ENCODE measurements at places on chromosomes 7 and 10.

- DNase-seq, result no peak
Measured at GRCh38 chr10:24571870-24572450, 151.7 kb downstream of the ARHGAP21 start.

GRCh38 chr10:126014309-126014708, 117.9 kb downstream of the FANK1 start:
- DNase-seq, result no peak

- no peak for DNase-seq
Measured at GRCh38 chr10:34699904-34700517, 115.1 kb downstream of the PARD3 start.

DNA sequence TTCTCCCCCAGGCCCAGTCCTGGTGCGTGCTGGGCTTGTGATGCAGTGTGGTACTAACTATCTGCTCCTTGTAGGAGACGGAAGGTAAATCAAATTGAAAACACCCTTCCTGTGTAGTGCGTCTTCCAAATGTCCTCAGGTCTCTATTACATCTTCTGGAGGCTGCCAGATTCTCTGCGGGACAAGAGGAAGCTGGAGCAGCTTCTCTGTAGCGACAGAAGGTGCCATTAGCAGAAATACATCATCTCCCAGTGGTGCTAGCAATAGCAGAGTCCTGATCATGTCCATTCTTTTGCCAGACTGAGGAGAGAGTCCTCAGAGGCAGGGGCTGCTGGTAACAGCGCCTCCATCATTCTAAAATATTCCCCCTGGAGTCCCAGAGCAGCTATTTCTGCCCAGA, 675.2 kb downstream of the LRMDA start:
- no peak for DNase-seq

GRCh38 chr10:88163572-88163971, 300.1 kb downstream of the PTEN start:
- no peak for DNase-seq

DNA sequence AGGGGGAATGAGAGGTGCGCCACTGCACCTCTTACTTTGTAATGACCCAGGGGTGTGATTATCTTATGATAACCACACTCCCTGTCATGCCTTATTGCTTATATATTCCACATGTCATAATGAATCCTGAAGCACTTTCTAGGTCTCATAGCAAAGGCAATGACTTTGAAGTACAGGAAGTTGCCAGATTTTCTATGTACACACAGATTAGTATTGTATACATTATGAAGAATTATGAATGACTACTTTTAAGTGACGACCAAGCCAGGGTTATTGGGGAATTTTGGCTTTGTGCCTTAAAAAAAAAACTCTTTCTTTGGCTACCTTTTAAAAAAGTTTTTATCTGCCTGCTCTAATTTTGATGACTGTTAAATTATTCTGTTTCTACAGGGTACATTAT, 269.6 kb downstream of the MDFIC start:
- no peak for DNase-seq

DNA sequence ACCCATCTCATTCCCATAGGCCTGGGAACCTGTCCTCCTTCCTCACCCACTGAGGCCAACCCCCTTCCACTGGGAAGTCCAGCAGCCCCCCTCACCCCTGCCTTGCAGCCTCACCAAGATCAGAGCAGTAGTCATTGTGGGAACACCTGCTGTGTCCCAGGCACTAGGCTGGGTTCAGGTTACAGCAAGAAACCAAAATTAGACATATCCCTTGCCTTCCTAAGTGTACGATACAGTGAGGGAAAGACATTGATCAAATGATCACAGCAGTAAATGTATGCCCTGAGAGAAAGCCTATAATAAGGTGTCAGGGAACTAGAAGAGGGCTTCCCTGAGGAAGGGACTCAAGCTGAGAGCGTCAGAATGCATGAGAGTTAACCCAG, 17.0 kb upstream of the C10orf105 start:
- no peak for DNase-seq

DNA sequence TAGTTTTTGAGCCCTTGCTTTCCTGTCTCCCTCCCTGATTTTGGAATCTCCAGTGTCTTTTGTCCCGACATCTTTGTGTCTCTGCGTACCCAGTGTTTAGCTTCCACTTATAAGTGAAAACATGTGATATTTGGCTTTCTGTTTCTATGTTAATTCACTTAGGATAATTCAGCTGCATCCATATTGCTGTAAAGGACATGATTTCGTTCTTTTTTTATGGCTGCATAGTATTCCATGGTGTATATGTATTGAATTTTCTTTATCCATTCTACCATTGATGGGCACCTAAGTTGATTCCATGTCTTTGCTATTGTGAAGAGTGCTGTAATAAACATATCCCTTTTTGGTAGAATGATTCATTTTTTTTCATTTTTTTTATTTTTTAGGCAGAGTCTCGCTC, 48.3 kb downstream of the ADK start:
- no peak for DNase-seq

GRCh38 chr7:7178081-7178480, 4.3 kb upstream of the C1GALT1 start:
- no peak for DNase-seq

DNA sequence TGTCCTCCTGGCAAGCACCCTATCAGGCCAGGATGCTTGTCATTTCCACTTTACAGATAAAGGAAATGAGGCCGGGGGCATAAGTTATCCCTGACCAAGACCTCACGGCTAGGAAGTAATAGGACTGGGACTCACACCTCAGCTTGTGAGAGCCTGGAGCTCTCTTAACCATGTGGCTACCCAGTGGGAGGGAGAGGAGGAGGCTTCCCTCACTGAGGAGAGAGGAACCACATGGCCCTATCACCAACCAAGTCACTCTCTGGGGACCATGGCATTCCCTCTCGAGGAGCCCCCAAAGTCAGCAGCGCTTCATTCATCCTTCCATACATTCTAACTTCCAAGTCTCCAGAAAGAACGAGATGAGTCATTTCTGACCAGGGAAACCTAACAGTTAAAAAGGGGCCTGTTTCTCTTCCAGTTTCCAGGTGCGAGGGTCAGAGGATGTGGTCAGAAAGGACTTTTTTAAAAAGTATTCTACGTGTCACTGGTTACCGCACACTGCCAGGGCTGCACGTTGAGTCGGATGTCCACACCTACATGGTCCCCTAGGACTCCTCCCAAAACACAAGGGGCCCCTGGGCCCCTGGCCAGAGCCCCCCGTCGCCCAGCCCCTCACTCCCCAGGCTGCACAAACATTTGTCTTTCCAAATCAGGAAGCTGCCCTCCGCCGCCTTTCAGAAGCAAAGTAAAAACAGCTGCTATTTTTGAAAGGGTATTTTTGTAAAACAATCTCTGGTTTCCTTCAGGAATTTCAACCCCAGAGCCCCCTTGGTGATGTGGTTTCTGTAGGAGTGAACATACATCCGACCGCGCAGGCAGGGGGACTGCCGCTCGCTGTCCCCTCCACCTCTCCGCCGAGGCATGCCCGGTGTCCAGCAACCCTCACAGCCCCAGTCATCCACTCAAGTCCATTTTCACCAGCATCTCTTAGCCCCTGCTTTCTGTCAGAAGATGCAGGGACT, 128.2 kb upstream of the CHST15 start:
- DNase-seq, result no peak

GRCh38 chr10:23693925-23694324, 255.1 kb downstream of the OTUD1 start:
- DNase-seq, result no peak

DNA sequence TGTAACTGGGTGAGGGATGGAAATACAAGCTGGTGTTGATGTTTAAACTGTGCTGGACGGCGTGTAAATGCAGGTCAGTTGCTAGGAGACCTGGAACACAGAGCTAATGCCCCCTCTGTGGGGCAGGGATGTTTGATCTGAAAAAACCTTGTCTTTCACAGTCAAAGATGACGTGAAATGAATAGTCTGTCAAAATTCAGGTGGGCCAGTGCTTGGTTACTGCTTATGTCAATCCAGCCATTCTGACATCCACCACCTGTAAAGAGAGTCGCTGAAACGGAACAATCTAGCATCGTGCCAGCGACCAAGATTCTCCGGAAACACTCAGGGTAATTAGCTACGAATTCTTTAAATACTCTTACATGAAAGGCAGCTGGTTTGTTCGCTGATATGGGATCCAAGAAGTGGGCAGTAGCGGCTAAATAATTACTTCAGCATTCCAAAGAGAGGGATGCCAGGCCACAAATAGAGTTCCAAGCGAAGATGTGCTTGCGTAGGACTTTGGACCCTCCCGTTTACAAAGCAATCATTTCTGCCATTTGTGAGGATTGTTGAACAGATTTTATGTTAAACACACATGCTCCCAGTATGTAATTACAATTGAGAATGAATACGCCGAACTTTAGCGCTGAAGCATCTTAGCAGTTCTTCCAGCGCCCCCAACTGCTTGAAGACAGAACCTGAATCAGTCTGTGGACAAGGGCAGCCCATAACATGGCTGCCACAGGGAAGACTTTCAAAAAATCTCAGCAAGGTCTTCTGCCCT, 7.3 kb upstream of the ASB4 start:
- DNase-seq, result no peak

DNA sequence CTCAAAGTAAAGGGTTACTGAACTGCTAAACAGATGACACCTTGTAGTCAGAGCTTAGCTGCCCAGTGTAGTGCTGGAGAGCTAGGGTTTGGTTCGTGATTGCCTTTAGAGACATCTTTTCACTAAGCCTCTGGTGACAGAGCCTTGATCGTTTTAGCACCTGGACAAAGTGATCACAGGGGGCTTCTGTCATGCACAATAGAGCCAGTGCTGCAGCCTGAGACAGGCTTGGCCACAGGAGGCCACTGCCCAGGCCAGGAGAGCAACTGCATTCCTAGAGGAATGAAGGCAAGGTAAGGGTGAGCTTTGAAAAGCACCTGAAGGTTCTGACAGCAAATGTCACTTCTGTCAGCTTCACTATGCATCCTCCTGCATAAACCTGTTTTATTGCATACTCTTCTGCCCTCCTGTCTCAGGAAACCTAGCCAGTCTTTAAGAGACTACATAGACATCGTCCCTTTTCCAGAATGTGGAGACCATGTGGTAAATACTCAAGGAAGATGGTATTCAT, 122.9 kb downstream of the NPY start:
- no peak for DNase-seq

DNA sequence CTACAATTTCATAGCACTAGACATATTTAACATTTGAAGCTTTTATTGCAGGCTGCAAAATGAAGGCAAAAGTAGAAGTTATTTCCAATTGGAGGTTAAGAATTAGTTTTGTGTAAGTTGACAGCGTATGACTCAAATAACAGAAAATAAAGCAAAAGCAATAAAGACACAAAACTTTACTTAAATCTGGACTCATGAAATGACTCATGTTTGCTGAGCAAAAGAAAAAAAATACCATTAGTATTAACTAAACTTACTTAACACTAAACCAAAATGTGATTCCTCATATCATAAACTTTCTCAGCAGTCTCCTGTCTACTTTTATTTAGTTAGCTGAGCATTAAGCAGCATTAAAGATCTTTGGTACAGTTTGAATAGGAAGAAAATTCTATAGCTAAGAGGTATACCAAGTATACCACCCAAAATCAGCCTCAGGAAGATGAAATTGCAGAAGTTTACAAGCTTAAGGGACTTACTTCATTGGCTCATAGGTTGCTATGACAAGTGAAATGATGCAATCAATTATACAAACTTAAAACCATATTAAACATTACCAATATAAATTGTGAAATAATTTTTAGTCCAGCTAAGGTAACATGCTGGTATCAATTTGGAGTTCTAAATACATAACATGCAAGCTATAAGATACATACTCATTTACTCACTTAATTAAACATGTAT, 1131.4 kb downstream of the XPNPEP1 start:
- no peak for DNase-seq

GRCh38 chr10:43197834-43198681, 59.8 kb downstream of the CSGALNACT2 start:
- DNase-seq, result no peak

- DNase-seq, result no peak
Measured at GRCh38 chr10:4437791-4438190, 388.2 kb upstream of the AKR1E2 start.

DNA sequence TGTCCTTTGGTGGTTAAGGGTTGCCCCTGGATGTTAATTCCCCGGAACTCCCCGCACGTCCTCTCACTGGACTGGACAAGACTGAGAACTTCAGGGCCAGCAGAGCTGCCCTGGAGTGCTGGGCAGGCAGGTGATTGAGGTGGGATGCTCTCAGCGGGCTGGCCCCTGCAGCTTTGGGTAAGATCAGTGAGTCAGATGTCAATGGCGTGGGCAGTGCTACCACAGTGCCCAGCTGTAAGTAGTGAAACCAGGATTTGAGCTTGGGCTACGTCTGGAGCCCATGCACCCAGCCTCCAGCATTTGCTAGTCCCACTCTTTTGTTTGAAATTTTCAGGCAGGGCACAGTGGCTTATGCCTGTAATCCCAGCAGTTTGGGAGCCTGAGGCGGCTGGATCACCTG, 6.7 kb upstream of the SEPHS1 start:
- DNase-seq, result no peak

- no peak for DNase-seq
Measured at GRCh38 chr10:128898133-128898915, 568.7 kb upstream of the MGMT start.

DNA sequence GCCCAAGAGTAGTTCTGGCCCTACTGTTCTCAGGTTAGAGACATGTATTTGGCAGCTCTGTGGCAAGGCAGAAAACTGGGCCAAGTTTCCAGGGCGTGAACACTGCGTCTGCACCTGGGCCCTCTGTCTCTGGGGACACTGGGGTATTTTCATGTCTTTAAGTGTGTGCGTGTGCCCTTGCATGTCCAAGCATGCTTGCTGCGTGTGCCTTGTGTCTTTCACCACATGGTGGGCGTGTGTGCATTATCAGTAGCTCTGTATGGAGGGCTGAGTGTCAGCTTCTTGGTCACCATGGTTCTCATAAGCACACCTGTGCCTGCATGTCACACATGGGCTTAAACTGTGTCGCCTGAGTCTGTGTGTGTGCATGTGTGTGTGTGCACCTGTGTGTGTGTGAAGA, 69.3 kb downstream of the HIPK2 start:
- DNase-seq, result no peak

- DNase-seq, result no peak
Measured at GRCh38 chr10:72077275-72077990, 10.9 kb downstream of the SPOCK2 start.

DNA sequence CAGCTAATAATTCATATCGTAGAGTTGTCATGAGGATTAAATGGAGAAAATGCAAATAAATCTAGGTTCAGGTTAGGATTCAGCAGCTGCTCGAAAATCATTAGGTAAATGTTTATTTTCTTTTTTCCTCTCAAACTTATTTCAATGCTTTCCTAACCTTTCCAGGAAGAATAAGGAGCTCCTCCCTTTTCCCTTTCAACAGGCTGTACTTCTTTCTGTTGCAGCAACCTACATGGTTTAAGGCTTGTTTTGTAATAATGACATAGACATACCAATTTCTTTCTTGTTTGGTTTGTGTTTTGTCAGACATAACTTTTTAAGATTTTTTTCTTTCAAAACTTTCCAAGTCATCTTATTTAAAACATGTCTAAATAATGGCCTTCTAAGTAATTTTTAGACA, 18.2 kb downstream of the GPR141 start:
- DNase-seq, result no peak

DNA sequence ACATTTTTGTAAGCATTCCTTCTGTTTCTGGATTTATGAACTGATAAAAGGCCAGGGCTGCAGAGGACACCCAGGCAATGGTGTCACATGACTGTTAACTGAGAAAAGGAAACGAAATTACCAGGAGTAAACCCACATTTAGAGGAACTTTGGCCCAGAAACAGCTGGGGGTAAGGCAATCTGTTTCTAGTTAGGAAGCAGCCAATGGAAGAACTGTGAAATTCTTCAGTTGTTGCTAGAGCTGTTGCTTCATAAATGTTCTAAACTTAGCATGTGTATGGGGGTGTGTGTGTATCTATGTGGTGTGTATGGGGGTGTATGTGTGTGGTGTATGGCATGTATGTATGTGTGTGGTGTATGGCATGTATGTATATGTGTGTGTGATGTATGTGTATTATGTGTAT, 11.8 kb upstream of the PDCD4 start:
- no peak for DNase-seq
